ENCODE measurements at places on chromosomes 4 and X. TPM values are rescaled to one million over a fixed set of nuclear protein-coding genes. Genes with fewer than 3 reads are reported as not detected.

DNA sequence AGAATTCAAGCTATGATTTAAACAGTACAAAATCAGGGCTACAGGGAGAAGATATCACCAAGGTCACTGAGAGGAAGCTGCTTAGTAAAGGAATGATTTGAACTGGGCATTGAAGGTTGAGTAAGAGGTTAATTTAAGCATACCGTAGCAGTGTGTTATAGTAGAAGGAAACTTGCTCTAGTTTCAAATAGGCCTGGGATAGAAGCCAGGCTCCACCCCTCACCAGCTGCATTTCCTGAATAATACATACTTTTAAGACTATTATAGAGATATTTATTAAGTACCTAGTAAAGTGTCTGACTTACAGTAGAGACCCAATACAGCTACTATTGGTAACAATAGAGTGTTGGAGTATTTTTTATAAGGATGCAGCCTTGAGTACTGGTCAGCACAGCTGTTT is 118.0 kb upstream of the GLRA2 start:
- no peak overlapping the region for H3K4me3 ChIP-seq
- no peak for DNase-seq
- no peaks in the 10 kb centered on the region for H3K27me3 ChIP-seq
- H3K27ac ChIP-seq = no peak overlapping the region

Gene CPZ
- 2.7 TPM for total RNA-seq

- peaks cover 14% of the 10 kb centered on the region for H3K4me1 ChIP-seq
- peak overlapping the region; percentile 79 for H3K27ac ChIP-seq
- no peaks in the 10 kb centered on the region for H3K36me3 ChIP-seq
Measured at GRCh38 chr4:140955641-140956040, 177.6 kb downstream of the RNF150 start.

Gene CXorf51A
- not detected for total RNA-seq

DNA sequence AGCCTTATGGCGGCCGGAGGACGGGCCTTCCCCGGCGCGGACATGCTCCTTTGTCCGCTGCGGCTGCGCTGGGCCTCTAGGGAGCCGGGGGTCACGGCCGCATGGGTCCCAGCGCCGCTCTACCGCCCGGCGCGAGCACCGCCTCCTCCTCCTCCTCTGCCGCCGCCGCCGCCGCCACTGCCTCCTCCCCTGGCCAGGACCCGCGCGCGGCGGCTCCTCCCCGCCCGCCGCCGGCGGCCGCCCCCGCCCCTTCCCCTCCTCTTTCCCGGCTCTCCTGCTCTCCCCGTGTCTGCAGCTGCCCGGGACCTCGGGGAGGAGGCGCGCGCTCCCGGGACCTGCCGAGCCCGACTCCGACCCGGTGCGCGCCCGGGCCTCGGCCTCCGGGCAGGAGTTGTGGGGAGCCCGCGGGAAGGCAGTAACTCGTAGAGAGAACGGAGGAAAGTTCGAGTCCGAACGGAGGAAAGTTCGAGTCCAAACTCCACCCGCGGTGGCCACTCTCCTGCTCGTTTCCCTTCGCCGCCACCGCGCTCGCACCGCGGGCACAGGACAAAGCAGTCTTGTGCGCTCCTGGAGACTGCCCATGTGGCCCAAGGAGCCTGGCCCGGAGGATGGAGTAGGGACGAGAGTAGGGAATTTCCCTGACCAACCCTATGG is at the start of gene ADGRA3:
TSS of gene ADGRA3 (minus strand) at position 179 of the 654 bp plus-strand sequence. CDS start 282 bp downstream, outside the sequence.
- peaks cover 31% of the 10 kb centered on the region for H3K4me1 ChIP-seq
- H3K27me3 ChIP-seq = no peaks in the 10 kb centered on the region
- H3K4me3 ChIP-seq = peak within 1 kb of the TSS; percentile 69
- no peak for DNase-seq
- no peaks in the 10 kb centered on the region for H3K36me3 ChIP-seq
